ENCODE measurements at places on chromosomes 3 and 15. TPM values are rescaled to one million over a fixed set of nuclear protein-coding genes. Genes with fewer than 3 reads are reported as not detected.

The ARHGAP31 gene
- total RNA-seq = 26.5 TPM

The RLBP1 gene
- not detected for total RNA-seq

The LRRN1 gene
- 0.65 TPM for total RNA-seq

The CERS3 gene
- total RNA-seq = not detected

The NANOGP8 gene
- total RNA-seq = not detected

The THAP10 gene
- total RNA-seq = 1.7 TPM

The ALG1L2 gene
- 0.90 TPM for total RNA-seq

The TMEM212 gene
- total RNA-seq = not detected

The SAMMSON gene
- 0.33 TPM for total RNA-seq

The AHSG gene
- not detected for total RNA-seq

The ARPIN gene
- 24.7 TPM for total RNA-seq

The GP9 gene
- not detected for total RNA-seq

The MUC4 gene
- total RNA-seq = not detected

The LNP1 gene
- 4.0 TPM for total RNA-seq

The SKOR1 gene
- total RNA-seq = 0.51 TPM

The NR2E3 gene
- not detected for total RNA-seq

The TMEM207 gene
- not detected for total RNA-seq

The SMAD6 gene
- 17.4 TPM for total RNA-seq

The UBP1 gene
- total RNA-seq = 57.5 TPM

The GCSAM gene
- 0.29 TPM for total RNA-seq

Data from posterior vena cava (tissue), 2 donors.